ENCODE measurements at places on chromosomes 2 and 18. TPM values are rescaled to one million over a fixed set of nuclear protein-coding genes. Genes with fewer than 3 reads are reported as not detected.

The GAL3ST2 gene
- 0.33 TPM for total RNA-seq

- H3K4me1 ChIP-seq = peaks cover 5% of the 10 kb centered on the region
- no peaks in the 10 kb centered on the region for H3K27me3 ChIP-seq
- no peak overlapping the region for H3K4me3 ChIP-seq
- no peak for DNase-seq
- peaks cover 4% of the 10 kb centered on the region for H3K36me3 ChIP-seq
Observed at GRCh38 chr2:236501026-236501425, 68.6 kb upstream of the ACKR3 start.

DNA sequence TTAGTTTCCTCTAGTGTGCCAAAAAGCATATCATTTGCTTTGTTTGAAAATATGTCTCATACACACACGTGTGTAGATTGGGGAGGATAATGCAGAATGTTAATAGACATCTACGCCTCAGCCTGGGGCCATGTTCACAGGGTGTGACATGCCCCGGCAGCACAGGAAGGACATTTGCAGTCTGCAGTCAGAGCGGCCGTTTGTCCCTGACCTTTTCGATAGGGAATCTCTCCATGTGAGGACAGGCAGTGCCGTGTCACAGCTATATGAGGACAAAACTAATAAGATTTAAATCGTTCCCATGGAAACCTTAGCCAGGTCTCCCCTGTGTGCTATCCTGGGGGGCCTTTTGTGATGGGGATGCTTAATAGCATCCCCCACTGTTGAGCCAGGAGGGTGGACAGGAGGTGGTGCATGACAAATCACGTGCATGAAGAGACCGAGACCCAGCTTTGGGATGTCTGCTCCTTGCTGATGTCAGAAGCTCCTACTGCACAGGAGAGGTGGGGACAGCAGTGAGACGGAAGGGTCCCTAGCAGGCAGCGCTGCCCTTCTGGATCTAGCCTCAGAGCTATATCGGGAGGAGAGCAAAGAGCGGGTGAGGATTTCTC lies 100.6 kb downstream of the RNF144A start:
- H3K4me3 ChIP-seq = no peak overlapping the region
- no peak overlapping the region for H3K27ac ChIP-seq
- peaks cover 34% of the 10 kb centered on the region for H3K36me3 ChIP-seq
- H3K4me1 ChIP-seq = peaks cover 32% of the 10 kb centered on the region

DNA sequence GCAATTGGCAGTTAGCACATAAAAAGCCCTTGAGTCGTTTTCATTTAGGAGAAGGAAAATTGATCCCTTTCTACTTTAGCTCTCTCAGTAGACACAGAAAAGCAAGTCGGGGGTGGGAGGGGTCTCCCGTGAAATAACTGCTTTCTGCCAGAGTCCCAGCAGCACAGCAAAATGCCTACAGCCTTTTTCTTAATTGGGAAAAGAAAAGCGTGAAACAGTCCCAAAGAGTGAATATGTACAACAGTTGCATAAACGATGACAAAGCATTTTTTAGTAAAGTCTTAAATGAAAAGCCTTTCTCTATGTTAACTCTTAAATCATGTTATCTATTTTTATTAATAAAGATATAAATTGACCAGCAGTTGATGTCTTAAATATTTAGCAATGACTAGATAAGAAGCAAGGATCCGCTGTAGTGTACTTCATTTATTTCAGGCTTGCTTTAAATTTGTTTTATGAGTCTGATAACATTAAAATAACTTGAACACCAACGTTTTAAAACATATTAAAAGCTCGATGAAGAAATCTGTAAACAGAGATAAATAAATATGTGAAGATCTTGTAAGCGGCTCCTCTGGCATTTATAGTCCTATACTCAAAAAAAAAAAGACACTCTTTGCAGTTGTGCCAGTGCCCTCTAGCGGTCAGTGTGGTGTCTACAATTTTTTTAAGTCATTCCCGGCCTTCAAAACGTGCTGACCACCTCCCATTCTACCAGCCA lies 42.3 kb upstream of the ATIC start:
- H3K4me1 ChIP-seq = no peaks in the 10 kb centered on the region
- H3K27ac ChIP-seq = no peak overlapping the region
- H3K4me3 ChIP-seq = no peak overlapping the region

GRCh38 chr2:70928366-70928765 lies 7.3 kb upstream of the ATP6V1B1 start:
- H3K4me1 ChIP-seq = no peaks in the 10 kb centered on the region
- H3K36me3 ChIP-seq = peaks cover 4% of the 10 kb centered on the region
- DNase-seq = no peak
- no peak overlapping the region for H3K4me3 ChIP-seq

DNA sequence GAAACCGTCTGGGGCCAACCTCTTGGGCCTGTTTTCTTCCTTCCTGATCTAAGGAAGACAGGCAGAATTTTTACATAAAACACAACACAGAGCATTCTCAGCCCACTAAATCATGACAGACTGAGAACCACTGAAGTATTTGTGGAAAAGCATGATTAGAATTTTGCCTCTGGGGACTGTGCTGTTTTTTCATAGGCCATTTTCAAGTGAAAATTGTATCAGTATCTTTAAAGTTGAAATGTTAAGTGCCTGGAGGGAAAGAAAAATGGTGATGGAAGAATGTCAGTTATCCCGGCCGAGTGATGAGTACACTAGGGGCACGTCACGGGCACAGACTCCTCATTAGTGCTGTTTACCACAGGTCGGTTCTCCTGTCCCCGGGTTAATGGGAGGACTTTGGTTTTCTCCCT lies 36.9 kb downstream of the EHD3 start:
- H3K27me3 ChIP-seq = no peaks in the 10 kb centered on the region
- no peaks in the 10 kb centered on the region for H3K4me1 ChIP-seq
- no peak overlapping the region for H3K27ac ChIP-seq
- no peak for DNase-seq

GRCh38 chr2:3493615-3494007 lies 25.7 kb downstream of the ADI1 start:
- H3K4me1 ChIP-seq = peaks cover 37% of the 10 kb centered on the region
- no peaks in the 10 kb centered on the region for H3K27me3 ChIP-seq
- H3K27ac ChIP-seq = no peak overlapping the region
- H3K36me3 ChIP-seq = peaks cover 2% of the 10 kb centered on the region
- H3K4me3 ChIP-seq = no peak overlapping the region

The TUBA3E gene
- 0.11 TPM for total RNA-seq

The CCDC178 gene
- 3.4 TPM for total RNA-seq

Data from spinal cord (tissue), 10 donors.